ENCODE measurements at places on chromosomes 5 and 9.

GRCh38 chr5:40960037-40960436, 50.7 kb downstream of the C7 start:
- no peak for DNase-seq

GRCh38 chr5:58773744-58774441, 191.0 kb downstream of the RAB3C start:
- DNase-seq: peak; percentile 47

GRCh38 chr9:91106415-91107081, 255.2 kb downstream of the AUH start:
- no peak for DNase-seq

DNA sequence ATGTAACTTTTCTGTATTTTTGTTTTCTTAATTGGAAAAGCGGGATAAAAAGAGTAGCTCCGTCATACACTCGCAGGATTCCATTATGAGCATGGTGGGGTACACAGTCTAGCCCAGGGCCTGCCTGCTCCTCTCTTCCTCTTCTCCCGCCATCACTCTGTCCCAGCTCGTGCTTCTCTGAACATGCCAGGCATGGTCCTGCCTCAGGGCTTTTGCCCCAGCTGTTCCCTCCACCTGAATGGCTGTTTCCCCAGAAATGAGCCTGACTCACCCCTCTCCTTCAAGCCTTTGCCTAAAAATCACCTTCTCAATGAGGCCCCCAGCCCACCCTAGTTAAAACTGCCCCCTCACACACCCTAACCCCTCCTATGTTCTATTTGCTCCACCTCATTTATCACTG, 4.5 kb downstream of the CORO2A start:
- no peak for DNase-seq

DNA sequence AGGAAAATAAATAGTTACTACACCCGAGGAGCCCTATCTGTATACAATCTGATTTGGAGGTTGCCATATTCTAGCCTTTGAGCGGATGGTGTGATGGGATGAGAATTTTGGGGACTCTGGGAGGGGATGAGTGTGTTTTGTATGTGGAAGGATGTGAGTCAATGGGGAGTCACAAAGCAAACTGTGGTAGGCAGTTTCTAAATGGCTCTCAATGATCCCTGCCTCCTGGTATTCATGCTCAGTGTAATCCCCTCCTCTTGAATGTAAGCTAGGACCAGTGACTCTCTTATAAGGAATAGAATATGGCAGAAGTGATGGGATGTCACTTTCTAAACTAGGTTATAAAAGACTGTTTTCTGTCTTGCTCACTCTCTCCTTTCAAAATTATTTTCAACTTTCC, 205.7 kb upstream of the RIOK2 start:
- DNase-seq: no peak

- DNase-seq: no peak
Observed at GRCh38 chr5:111829701-111830100, 72.7 kb upstream of the NREP start.

DNA sequence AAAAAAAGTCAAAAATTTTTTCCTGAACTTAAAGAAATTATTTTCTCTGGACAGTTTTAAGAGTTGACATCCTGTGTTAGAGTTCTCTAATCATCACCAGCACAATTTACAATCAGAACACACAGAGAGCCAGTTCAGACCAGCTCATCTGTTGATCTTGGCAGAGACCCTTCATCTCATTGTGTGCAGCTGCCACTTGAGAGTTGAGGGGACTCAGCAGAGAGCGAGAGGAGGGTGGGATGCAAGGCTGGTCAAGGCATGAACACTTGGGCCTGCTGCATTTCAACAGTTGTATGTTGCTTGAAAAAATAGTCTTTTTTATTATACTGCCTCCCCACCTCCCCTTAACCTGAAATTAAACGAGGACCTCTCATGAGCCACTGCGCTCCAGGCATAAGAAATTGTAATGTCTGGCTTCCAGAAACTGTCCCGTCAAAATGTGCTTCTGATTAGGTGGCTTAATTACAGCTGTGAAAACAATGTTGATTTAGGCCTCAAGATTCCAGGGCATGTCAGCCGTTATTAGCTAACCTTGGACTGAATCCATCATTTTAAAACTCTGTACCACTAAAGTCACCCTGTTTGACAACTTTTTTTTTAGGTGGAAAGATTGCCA, 383.6 kb downstream of the CCDC171 start:
- no peak for DNase-seq

GRCh38 chr5:73663860-73664240, 37.9 kb downstream of the ARHGEF28 start:
- DNase-seq: no peak

GRCh38 chr5:79133121-79133656, 21.6 kb downstream of the BHMT start:
- DNase-seq: no peak

DNA sequence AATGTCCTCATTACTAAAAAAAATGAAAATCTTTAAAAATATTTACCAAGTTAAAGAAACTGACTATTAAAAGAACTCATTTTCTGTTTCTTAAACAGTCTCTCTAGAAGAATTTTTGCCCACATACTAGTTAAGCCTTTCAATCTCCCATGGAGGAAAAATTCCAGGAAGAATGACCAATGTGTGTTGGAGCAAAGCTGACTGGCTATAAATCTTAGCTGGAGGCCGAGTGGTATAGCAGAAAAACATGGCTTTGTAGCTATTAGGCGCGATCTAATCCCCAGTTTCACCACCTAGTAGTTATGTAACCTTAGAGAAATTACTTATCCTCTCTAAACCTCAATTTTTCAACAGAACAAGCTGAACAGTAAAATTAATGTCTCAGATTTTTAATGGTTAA, 135.5 kb upstream of the PRLR start:
- no peak for DNase-seq

- DNase-seq: no peak
Observed at GRCh38 chr5:139193928-139194327, 4.2 kb downstream of the SIL1 start.

GRCh38 chr5:143129910-143130612, 273.4 kb downstream of the NR3C1 start:
- DNase-seq: no peak

DNA sequence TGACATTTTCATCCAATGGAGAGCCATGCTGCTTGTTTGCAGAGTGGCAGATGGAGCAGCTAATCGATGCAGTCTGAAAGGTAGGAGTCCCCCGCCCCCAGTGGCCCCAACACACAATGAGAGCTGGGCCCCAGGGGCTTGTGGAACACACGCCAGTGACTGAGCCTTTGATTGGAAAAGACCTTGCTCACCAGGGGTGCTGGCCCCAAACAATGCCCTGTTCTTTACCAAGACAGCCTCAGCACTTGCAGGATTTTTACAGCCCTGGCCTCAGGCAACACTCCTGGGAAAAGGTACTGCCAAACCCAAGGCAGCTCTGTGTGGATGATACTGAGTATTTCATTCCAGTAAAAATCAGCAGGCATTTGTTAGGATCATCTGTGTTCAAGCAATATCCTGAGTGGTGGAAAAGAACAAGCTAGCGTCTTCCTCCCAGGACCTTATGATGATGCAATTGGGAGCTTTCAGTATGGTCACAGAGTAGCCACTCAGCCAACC, 276.8 kb upstream of the CLINT1 start:
- no peak for DNase-seq

DNA sequence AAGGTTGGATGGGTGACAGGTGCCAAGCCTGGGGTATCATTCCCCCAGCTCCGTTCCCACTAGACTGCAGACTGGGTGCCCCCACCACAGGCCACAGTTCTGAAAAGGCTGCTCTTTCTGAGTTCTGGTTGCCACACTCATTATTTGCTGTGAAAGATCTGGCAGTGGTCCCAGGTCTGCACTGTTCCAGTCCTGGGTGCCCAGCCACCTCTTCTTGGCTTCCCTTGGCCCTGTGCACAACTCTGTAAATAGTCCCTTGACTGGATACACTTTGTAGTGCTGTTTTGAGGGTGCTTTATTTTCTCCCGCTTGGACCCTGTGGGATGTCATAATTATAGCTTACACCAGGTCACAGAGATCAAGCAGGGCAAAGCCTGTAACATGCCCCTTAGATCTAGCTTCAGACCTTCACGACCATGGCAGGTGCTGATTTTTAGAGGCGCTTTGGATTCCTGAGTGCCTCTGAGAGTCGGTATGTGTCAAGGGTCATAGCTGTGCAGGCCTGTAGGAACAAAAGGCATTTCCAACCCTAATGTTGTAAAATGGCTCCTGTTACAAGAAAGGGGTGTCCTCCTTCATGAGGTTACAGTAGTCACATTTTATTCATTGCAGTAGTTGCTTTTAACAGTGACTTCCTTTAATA, 344.9 kb downstream of the ICE1 start:
- no peak for DNase-seq

GRCh38 chr9:116928884-116929283, 241.8 kb downstream of the TRIM32 start:
- no peak for DNase-seq

DNA sequence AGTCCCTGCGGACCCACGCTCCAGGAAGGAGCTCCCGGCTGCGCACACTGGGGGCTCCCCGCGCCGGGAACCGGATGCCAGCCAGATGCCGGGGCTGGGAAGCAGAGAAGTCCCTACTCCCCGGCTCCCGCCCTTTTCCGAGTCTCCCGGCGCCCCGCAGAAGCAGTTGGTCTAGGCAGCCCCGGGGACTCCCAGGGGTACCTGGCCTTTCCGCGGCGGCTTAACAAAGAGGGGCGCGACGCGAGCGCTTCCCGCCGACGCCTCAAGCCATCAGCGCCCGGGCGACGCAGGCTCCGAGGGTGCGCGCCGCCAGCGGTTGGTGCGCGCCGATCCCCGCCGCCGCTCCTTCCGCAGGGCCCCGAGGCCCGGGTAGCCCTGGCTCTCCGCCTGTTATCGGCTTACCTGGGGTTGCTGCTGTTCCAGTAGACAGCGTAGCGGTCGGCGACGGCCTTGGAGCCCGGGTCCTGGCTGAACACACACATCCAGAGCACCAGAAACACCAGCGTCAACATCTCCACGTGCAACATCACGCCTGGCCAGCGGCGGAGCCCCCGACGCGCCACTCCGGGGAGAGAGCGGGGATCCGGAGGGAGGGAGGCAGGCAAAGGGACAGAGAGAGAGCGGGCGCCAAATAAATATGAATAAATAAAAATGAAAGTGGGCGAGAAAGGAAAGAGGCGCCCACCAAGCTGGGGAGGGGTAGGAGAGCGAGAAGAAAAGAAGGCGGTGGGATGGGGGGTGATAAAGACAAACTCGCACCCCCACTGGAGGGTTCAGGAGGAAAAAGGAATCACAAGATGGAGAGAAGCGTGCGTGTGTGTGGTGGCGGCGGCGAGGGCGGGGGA, 428 bp downstream of the EFNA5 start:
- DNase-seq: peak; percentile 44

DNA sequence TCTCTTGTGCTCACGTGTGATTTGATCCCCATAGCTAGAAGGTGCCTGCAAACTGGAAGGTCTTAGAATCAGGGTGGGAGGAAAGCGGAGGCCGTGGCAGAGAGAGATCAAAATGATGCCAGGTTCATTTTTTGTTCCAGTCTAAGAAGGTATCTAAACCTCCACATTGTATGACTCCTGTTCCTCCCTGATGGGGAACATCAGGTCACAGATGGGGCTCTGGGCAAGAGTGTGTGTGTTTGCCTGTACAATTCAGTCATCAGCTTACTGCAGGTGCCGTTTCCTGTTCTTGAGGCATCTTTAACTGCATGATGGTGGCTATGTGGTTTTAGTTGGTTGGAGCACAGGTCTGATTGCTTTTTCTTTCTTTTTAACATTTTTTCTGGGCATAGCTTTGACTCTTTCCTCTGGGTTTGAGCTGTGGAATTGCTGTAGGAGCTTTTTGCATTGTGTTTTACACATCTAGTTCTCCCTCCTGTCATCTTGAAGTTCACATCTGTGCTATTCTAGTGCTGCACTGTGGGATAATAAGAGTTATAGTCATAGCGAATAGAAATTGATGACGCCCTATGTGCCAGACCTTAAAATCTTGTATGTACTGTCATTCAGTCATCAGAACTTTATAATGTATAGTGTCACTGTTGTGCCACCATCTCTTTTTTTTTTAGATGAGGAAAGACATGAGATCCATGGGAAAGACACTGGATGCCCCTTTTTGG, 30.8 kb downstream of the ARHGAP26 start:
- DNase-seq: no peak

GRCh38 chr9:70257991-70258691, 637 bp upstream of the SMC5 start:
- peak; percentile 51 for DNase-seq

DNA sequence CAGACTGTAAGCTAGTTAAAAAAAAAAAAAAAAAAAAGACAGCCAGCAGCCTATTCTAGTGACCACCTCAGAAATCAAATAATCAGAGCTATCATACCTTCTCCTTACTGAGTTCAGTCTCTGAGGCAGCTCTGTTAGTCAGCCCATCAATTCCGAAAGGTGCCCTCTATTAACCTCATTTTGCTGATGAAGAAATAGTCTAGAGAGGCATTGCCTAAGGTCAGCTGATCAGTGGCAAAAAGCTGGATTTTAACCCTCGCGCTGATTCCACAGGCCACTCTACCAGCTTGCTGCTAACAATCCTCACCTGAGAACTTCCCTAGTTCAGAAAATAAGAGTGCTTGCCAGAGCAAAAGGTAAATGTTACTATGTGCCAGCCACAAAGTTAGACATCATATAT, 172.0 kb downstream of the DENND1A start:
- DNase-seq: no peak

DNA sequence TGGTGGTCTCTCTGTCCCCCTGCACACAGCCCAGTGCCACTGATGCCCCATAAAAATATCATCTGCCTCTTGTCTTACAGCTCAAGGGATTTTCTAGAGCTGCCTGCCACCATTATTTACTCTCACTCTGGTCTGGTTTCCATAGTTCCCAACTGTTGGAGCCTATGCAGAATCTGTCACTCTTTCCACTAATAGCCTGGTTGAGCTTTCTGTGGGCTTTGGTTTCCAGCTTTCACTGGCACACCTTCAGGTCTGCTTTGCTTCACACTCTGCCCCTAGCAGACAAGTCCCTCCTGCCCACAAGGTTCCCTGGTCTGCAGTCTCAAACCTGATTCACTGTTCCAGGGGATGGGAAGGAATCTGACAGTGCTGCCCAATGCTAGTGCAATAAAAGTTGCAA, 103.0 kb upstream of the FTMT start:
- DNase-seq: no peak

- no peak for DNase-seq
Observed at GRCh38 chr9:113523421-113524141, 60.1 kb downstream of the RGS3 start.

DNA sequence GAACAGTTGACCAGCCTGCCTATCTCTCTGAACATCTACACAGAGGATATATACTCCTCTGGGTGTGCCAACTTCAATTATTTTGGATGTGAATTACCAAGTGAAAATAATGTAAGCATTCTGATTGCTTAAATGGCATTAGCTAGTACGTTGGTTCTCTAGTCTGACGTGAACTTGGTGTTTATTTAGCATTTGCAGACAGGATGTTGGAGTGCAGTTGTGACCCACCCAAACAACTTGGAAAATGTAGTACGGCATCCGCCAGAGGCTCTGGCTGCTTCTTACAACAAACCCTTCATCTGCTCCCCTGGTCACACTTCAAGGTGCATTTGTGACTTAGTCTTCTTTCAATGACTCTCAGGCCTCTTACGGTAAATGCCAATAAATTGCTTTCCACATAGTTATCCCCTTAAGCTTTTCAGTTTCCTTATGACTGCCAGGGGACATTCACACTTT, 616.6 kb downstream of the PDE4D start:
- DNase-seq: no peak

- DNase-seq: no peak
Observed at GRCh38 chr5:134603059-134603458, 29.6 kb downstream of the SAR1B start.
